ENCODE measurements at places on chromosomes 7 and 10.

DNA sequence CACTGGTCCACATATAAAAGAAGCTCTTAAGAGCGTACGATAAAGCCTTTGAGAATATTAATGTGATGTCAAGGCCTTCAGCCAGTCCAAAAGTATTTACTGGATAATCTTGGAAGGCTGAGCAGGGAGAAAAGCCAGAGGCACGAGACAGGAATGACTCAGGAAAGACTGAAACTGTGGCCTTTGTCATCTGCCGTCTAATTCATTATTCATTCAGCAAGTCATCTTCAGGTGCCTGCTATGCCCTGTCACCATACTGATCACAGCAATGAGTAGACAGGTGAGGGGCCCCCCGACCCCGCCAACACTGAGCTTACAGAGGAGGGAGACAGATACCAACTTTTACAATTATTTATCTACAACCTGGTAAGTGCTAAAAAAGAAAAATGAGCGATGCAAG, 78.9 kb downstream of the VOPP1 start:
- DNase-seq, result no peak

- DNase-seq, result no peak
Observed at GRCh38 chr7:2172311-2173188, 60.2 kb downstream of the MAD1L1 start.

DNA sequence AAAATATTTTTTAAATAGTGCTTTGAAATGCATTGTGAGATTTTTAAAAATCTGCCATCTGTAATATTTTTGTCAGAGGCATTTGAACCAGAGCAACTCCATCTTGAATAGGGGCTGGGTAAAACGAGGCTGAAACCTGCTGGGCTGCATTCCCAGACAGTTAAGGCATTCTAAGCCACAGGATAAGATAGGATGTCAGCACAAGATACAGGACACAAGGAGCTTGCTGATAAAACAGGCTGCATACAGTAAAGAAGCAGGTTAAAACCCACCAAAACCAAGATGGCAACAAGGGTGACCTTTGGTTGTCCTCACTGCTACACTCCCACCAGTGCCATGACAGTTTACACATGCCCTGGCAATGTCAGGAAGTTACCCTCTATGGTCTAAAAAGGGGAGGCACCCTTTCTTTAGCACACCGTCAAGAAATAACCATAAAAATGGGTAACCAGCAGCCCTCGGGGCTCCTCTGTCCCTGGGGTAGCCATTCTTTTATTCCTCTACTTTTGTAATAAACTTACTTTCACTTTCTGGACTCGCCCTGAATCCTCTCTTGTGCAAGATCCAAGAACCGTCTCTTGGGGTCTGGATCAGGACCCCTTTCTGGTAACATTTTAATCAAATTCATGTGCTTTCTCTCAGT, 273.7 kb downstream of the SEMA3D start:
- DNase-seq, result no peak

DNA sequence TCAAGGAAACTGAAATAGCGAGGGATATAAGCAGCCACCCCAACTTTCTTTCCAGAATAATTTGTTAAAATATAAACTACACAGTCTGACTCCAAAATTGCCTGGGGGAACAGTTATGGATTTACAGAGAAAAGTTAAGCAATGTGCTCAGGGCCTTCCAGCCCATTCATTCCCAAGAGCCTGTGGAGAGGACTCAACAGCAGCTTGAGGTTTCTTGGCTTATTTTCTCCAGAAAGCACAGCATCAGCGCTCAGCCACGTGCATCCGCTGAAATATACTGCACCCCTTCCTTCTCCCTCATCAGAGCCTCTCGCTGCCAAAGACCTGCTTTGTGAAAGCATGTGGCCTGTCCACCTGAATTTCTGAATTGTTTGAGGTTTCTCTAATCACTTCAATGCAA, 375.2 kb upstream of the VWC2 start:
- DNase-seq, result no peak

DNA sequence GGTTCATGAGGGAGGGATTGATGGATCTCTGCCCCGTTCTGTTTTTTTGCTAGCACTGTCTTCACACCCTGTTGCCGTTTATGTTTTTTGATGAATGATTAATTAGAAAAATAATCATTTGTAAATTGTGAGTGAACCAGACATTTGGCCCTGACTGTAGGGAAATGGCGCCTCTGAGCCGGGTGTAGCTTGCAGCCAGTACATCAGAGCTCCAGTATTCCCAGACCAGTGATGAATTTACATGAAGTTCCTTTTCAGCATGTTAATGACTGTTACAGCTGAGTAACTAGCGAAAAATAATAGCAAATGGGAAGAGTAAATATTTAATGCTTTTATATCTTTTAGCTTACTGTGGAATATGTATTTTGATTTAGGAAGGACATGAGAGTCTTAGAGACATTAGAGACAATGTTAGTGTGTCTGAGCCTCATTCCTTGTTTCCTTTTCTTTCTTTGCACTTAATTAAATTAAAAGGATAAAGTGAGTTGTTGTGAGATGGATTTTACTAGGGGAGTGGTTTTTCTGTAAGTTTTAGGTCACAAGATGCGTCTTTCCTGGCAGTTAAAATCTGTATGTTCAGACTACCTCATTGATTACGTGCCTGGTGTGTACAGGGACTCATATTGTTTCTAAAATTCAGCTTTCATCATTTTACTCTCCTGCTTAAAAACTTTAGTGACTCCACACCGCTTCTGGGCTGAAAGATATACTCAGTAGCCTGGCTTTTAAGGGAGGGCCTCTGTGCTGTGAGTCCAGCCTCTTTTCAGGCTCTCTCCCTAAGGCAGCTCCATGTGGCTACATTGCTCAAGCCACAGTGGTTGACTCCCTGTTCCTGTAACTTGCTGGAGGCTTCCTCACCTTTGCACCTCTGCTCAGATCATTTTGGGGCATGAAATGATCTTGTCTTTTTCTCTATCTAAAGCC, 86.4 kb downstream of the AUTS2 start:
- DNase-seq, result no peak

All from stimulated activated CD4-positive, alpha-beta T cell treated with anti-CD3 and anti-CD28 coated beads, Interleukin-1b, Interleukin-23, amount 100 ng/mL, for 1 hour (primary cell).